ENCODE measurements at places on chromosomes 7 and 10.

GRCh38 chr10:93222876-93223275, 149.2 kb downstream of the CYP26A1 start:
- no peak for ATAC-seq

DNA sequence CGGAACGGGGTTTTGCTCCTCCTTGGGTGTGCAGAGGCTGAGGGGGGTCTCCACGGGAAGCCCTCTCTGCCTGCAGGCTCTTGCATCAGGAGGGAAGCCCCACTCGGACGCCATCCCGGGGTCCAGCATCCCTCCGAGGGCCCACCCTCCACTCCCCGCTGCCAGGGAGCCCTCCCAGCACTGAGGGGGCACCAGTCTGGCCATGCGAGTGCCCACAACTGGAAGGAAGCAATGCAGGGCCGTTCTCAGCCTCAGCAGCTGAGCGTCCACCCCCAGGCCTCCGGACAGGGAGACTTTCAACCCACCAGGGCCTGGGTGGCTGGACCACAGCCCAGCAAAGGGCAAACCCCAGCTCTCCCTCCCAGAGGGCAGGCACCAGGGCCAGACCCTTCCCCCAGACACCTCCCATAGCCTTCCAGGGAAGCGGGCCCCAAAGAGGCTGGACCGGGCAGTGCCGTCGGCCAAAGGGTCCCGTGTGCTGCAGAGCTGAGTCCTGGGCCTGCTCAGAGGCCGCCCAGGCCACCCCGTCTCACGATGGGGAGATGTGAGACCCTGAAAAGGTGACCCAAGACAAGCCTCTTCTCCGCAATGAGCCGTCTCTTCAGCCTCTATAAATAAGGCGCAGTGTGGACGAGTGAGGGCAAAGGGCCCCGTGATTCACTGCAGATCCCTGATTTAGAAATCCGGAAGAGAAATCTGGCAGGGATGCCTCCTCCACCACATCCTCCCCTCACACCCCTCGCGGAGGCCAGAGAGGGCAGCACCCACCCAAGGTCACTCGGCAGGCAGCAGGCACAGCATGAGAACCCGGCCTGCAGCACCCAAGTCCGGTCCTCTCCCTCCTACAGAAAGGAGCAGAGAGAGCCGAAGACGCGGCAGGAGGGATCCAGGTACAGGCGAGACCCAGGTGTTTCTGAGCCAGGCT, 81.9 kb upstream of the DNAAF5 start:
- ATAC-seq = no peak

DNA sequence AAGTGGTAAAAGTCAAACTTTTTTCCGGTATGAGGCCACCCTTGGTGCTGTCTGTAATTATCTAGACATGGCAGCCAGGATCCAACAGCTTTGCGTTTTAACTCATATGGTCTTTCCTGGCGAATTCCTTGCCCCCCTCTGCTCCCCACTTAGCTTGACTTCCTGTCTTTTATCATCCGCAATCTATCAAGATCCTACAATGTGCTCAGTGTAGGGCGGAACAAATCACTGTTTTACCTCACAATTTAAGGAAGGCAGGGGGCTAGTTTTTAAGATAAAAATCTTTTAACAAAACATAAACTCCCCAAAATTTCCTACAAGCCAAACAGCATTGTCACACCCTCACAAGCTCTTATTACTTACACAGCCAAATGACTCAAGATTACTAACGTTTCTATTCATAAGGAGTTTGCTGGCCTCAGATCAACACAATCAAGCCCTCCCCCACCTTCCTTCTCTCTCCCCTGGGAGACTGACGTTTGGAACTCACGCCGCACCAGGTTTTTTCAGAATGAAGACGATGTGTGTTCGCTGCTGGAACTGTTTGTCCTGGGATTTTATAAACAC, 1.3 kb upstream of the CDK14 start:
- ATAC-seq = peak; percentile 18

DNA sequence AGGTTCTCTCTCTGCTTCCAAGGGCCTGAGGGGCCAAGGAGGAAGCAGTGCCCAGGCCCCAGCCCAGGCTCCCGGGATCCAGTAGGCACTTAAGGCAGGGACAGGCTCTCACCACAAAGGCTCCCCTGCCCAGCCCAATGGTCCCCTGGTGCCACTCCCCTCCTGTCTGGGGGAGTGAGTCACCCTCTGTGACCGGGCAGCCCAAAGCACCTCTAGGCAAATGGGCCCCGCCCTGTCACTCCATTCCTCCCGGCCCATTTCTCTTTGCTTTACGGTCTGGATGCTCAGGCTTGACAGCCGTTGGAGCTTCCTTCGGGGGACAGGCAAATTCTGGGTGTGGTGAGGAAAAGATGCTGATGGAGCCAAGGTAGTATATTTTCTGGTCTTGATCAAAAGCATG, at the start of gene CALHM3:
Gene CALHM3, minus strand, starts transcription at position 106 of the 400 bp plus-strand sequence. CDS start 208 bp downstream, outside the sequence.
- no peak for ATAC-seq

- ATAC-seq = no peak
Observed at GRCh38 chr10:71233482-71233892, 21.1 kb downstream of the UNC5B start.

- ATAC-seq = no peak
Observed at GRCh38 chr10:130190737-130191115, 54.5 kb downstream of the GLRX3 start.

DNA sequence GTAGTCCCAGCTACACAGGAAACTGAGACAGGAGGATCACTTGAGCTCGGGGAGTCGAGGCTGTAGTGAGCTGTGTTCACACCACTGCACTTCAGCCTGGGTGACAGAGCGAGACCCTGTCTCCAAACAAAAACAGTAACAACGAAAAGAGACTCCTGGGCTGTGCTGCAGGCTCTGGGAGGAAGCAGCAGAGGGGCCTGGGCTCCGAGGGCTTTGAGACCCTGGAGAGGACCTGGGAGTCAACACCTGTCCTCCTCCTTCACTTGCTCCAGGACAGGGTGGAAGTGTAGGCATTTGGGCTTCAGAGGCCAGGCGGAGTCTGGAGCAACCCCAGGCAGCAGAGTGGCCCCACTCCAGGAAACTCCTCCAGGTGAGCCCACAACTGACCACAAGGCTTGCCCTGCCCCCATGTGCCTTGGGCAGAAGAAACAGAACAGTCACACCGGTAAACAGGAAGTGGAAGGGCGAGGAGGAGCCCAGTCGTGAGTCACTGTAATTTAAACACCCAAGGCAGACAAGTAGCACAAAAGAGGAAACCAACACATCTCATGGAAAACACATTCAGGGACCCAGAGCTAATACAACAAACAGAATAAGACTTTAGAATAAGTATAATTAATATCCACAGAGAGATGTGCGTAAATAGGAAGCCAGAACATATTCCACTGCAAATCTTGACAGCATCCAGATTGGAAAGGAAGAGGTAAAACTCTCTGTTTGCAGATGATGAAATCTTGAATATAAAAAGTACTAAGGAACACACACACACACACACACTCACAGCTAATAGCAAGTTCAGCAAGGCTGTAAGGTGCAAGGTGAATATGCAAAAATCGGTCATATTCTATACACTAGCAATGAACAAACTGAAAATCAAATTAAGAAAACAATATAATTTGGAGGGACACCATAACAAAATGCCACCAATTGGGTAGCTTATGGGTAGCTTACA, 20.5 kb upstream of the RASGEF1A start:
- ATAC-seq = peak; percentile 98

DNA sequence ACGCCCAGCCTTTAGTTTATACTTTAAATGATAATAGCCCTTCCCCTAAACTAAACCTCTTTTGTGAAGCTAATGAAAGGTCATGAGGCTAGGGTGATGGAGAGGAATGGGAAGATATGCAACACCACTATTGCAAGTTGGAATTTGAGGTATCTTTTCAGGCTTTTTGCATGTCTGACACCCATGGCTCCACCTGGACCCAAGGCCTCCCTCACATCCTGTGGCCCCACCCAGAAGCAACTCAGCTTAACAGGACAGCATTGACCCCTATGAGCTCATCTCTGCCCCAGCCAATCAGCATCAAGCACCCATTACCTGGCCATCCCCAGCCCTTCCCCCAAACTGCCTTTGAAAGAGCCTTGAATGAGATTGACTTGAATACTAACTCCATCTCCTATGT, 674.2 kb upstream of the NRP1 start:
- ATAC-seq = no peak

- ATAC-seq = no peak
Observed at GRCh38 chr10:23918090-23918723, 290.7 kb upstream of the KIAA1217 start.

- no peak for ATAC-seq
Observed at GRCh38 chr7:18829858-18830285, 287.6 kb downstream of the TWIST1 start.

GRCh38 chr10:63137306-63137705, 4.2 kb downstream of the NRBF2 start:
- ATAC-seq = no peak

- ATAC-seq = no peak
Observed at GRCh38 chr10:13730306-13730652, 143.5 kb downstream of the PRPF18 start.

DNA sequence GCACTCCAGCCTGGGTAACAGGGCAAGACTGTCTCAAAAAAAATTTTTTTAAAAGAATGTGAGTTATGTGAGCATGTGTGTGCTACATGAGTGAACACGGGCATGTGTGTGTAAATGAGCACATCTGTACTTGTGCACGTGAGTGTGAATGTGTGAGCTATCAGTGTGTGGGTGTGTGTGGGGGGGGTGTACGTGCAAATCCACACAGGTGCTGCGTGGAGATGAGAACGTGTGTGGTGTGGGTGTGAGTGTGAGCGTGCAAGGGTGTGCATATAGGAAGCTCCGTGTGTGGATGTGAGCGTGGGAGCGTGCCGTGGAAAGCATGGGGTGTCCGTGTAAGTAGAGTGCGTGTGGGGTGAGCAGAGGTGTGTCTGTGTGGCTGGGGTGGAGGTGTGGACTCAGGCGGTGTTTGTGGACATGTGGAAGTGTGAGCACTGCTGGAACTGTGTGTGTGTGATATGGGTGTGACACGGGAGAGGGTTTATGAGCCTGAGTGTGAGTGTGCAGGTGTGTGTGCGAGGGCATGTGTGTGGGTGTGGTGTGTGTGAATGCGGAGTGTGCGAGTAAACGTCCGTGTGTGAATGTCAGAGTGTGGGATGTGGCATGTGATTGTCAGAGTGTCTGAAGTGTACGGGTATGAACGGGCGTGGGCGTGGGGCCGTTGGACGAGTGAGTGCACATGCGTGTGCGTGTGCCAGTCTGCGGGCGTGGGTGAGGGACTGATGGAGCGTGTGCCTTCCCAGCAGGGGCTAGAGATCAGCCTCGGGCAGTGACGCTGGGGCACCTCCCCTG, 45.9 kb upstream of the TNRC18 start:
- no peak for ATAC-seq

DNA sequence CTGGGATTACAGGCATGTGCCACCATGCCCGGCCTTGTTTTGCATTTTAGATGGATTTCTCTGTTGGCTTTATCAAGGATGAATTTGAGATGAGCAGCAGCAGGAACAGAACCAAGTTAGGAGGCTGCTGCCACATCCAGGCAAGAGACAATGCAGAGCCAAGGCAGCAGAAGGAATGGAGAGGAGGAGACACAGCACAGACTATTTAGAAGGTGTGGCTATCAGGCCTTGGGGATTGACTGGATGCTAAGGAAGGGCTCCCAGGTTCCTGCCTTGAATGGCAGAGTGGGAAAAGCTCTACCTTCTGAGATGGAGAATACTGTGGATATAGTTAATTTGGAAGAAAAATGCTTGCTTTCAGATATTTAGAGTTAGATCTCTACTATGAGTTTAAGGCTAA, 484.7 kb upstream of the C7orf33 start:
- no peak for ATAC-seq

GRCh38 chr7:47369736-47370135, 212.2 kb downstream of the TNS3 start:
- ATAC-seq = no peak

DNA sequence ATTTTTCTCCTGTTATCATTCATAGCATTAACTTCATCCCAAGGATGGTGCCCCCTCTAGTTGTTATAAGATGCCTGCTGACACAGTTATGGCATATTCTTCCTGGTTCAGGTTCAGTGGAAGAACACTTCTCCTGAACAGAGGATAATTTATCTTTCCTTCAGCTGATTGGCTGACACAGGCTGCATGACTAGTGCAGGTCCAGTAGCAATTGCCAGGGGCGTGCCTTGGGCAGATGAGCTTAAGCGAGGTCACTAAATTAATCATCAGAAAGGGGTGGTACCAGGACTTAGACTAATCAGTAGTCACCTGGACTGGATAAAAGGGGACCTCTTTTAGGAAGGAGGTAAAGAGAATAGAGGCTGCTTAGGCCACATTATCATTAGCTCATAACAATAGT, 42.3 kb downstream of the BZW2 start:
- ATAC-seq = peak; percentile 42

- ATAC-seq = peak; percentile 76
Observed at GRCh38 chr10:31147210-31147608, 115.5 kb upstream of the ZNF438 start.

- no peak for ATAC-seq
Observed at GRCh38 chr10:29394321-29394932, 105.6 kb downstream of the LYZL1 start.

DNA sequence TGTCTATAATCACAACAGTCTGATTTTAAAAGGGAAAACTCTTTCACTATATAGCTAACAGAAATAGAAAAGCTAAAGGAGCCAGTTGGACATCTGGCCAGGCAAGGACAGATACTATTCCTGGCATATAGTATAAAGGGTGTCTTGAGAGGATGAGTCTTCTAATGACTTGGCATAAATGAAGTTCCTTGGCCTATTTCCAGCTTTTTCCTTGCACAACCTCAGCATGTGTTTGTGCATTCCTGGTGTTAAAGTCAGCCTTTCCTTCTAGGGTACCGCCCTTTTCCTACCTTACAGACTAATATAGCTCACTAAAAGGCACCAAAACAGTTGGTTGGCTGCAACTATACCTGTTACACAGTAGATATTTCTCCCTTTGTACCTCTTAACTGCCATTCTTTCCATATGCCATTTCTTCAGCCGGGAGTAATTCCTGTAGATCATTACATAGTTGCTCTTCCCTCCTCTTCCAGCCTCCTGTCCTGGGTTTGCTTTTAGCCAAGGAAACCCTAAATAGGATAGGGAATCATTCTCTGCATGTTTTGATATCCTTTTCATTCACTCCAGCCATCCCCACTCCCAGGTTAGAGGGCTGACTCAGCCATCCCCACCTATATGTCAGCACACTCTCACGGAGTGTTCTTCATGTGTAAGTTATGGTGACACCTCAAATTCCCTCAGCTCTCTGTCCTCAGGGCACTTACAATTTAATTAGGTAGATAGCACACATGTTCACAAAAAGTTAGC, 102.1 kb upstream of the MDFIC start:
- no peak for ATAC-seq

DNA sequence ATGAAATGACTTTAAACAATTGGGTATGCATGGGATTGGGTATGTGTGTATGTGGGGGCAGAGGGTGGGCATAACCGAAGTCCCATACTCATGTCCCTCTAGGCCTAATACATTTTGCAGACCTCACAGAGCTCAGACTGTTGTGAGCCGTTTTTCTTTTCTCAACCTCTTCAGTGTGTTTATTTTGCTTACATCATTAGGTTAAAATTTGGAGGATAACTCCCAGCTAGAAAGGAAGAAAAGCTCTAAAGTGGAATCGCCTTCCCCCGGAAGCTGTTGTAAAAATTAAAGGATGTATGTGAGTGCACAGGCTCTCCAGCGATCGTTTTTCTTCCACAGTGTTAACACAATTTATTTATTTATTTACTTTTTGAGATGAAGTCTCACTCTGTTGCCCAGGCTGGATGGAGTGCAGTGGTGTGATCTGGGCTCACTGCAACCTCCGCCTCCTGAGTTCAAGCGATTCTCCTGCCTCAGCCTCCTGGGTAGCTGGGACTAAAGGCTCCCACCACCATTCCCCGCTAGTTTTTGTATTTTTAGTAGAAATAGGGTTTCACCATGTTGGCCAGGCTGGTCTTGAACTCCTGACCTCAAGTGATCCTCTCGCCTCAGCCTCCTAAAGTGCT, 1.5 kb upstream of the H2AZ2 start:
- ATAC-seq = no peak

All from activated T-helper 17 cell treated with anti-CD3 and anti-CD28 coated beads, Interleukin-2, amount 50 U/mL, for 72 hours (primary cell).